ENCODE measurements at places on chromosomes 16 and 17.

GRCh38 chr17:5035315-5035714, at the start of gene SLC52A1:
Gene SLC52A1 (minus strand): TSS chr17:5035426. CDS start chr17:5034606, 820 bp downstream.
- DNase-seq = no peak

GRCh38 chr17:73498886-73499554, 145.2 kb downstream of the SDK2 start:
- no peak for DNase-seq

GRCh38 chr16:84308120-84308519, 13.4 kb downstream of the WFDC1 start:
- DNase-seq = peak; percentile 21

DNA sequence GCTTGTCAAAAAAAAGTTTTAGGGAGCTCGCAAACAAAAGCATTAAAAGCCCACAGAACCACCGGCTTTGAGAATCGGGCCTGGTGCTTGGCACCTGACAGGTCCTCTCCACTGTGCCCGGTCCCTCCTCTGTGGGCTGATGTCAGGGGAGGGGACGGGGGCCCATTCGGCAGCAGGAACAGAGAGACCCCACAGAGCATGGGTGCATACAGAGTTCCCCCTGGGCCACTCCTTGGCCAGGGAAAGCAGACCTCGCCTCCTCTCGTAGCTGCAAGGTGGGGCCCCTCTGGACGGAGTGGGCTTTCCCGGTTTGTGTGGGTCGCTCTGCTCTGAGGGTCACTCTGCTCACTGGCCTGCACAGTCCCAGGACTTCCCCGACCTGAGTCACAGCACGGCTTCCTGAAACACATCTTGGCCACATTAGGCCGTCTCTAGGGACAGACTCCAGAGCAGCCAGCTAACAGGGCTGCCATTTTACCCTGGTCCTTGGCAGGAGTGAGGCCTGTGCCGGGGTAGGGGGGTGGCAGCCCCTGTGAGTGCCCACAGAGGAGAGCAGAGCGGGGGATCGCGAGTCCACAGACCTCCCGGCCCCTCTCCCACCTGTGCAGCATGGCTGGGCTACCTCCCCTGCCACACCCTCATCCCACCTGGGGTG, 11.1 kb downstream of the CBFA2T3 start:
- no peak for DNase-seq

GRCh38 chr17:66837885-66838665, 3.2 kb downstream of the CACNG5 start:
- DNase-seq = no peak

DNA sequence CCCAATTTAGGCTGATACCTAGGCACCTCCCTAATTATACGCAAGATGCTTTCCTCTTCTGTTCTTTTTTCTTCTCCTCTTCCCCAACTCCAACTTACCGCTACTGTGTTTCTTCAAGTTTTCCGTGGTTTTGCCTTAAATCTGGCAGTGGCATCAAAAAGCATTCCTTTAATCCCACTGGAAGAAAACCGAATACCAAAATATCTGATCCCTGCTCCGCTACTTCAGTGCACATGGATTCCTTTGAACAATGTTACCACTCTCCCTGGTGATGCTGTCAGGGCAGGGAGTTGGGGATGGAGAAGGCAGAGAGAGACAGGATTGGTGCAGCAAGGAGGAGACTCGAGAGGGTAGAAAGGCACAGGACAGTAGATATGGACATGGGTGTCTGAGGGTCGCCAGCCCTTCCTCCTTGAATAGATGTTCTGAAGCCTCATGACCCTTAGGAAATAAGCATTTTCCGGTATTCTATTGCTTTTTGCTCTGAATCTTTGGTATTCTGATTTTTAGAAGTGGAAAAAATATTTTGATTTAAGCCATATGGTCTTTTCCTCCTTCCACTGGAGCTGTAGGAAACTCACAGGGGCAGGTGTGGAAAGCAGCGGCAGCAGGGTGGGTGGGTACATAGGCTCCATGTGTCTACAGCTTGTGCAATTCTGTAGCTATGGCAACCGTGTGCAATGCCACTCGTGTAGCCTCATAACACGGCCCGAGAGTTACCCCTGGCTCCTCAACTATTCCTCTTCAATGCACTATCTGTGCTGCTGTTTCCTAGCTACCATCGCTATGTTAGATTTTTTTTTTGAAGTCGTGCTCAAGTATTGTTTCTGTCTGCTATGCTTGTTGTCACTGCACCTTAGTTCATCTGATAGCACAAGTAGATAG, 32.3 kb upstream of the TANC2 start:
- no peak for DNase-seq

GRCh38 chr16:53893731-53894435, 189.9 kb downstream of the FTO start:
- no peak for DNase-seq

DNA sequence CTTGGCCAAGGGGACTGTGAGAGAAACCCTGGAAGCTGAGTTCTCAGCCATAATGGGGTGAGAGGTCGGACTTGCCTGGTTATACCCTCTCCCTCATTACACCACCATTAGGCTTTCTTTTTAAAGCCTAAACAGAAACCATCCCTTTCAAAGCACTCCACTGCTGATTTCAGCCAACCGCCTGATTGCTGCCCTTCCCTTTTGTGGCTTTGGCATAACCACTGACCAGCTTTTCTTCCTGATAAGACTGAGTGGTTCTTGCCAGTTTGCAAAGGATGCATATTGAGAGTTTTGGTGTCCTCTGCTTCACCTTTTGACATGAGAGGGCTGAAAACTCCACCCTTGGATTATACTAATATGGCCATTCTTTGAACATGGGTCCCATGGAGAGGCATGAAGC, 308.2 kb upstream of the GOT2 start:
- DNase-seq = no peak

GRCh38 chr16:1793578-1794220, at the start of gene IGFALS:
Gene IGFALS (minus strand): TSS chr16:1793705. CDS start chr16:1793652, 53 bp downstream.
- no peak for DNase-seq

- DNase-seq = no peak
Observed at GRCh38 chr17:38558728-38559050, 47.1 kb downstream of the SRCIN1 start.

- DNase-seq = no peak
Observed at GRCh38 chr16:57179215-57179828, 6.5 kb downstream of the PSME3IP1 start.

DNA sequence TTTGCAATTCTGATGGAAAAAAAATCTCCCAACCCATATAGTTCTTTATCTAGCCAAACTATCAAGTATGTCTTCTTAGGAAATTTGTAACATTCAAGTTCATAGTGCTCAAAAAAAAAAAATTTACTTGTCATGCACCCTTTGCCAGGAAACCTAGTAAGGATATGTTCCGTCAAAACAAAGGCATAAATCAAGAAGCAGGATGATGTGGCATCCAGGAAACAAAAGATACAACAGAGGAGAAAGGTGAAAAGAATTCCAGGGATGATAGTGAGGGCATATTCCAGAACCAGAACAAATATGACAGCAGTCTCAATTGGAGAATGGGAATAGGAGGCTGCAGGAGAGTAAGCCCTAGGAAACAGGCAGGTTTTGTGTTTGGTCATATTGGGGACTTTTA, 104.6 kb downstream of the SPAG9 start:
- DNase-seq = no peak

DNA sequence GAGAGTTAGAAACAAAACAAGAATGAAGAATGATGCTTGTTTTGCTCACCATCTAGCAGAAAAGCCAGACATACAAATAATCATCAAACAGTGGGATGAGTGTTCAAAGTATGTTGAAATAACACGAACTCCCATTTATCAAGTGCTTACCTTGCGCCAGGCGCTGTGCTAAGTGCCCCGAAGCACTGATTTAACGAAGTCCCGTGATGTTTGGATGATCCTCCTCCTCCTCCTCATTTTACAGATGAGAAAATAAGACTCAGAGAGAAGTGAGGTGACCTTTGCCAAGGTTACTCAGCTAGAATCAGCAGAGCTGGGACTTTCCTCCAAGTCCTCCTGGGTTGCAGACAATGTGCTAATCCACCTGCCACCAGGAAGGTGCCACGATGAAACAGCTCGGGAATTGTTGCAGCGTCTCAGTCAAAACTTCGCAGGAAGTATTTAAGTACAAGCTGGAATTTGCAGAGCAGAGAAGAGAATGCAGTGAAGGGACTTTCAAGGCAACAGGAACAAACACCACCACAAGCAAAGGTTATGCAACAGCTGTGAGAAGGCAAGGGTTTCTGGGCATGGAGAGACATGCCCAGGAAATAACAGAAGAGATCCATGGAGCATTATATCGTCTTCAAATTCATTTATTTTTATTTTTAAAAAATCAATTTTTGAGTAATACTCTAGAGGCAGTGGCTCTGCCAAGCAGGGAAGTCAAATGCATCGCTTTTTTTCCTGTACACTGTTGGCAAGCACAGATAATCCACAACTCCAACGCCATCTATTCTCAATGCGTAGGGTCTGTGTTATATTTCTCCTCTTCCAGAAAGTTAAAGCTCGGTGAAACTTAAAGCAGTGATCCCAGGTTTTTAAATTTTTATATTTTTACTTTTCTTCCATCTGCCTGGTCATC, 11.1 kb downstream of the PRCD start:
- DNase-seq = no peak

DNA sequence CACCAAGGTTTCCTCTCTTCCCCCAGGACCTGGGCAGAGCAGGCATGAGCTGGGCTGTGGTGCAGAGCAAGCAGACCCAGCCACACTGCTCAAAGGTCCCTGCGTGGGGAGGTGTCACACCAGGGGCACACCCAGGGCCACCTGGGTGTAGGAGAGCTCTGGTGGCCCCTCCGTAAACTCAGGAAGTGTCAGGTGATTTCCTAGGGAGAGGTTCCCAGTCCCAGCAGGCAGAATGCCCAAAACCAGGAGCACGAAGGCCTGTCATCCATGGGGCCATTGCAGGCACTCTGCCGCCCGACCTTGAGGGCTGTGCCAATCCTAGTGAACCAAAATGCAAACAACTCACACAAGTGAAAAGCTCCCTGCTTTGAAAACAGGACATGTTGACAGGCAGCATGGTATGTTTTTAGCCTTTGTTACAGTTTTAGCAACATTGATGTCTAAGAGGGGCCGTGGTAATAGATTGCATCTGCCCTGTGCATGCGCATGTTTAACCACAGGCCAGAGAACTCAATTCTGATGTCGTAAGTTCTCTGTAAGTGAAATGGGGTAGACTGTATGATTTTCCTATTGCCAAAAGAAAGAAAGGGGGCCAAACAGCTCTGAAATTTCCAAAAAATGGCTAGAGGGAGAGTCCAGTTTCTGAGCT, 21.3 kb downstream of the CIBAR2 start:
- DNase-seq = no peak

- no peak for DNase-seq
Observed at GRCh38 chr16:100989-101388, 23.0 kb downstream of the MPG start.

GRCh38 chr17:2087597-2088211, 32.8 kb downstream of the HIC1 start:
- peak; percentile 26 for DNase-seq

DNA sequence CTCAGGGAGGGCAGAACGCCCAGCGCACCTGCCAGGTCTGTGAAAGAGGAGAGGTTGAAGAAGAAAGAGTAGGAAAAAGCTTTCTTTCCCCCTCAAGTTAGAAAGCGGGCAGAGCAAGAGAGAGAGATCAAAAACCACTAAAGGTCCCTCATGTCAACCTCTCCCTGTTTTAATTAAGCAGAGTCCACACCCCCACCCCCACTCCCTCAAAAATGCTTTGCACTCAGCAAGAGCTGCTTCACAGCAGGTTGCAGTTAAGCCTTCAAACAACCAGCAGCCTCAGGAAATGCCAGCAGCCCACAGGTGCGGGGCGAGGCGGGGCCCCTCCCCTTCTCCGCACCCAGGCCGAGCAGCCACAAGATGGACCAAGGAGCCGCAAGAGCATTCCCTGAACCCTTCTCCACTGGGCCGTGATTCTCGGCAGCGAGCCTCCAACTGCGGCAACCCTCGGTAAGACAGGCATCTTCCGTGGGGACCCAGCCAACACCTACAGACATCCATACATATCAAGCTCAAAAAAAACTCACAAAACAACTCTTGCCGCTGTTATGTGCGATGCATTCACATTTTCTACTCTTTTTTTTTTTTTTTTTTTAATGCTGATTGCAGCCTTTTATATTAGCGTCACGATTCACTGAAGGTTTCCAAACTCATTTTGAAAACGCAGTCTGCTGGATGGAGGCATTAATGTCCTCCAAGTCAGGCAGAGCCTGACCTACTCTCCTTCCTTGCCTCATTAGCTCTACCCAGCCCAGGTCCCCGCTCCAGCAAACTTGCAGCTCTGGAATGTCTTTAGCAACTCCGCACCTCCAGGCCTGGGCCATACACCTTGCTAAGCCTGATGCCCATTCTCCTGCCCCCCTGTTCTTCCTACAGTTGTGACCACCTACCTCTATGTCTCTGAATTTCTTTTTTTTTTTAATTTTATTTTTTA, 66.1 kb downstream of the AXIN2 start:
- no peak for DNase-seq

GRCh38 chr17:82252511-82253178, 20.9 kb downstream of the CSNK1D start:
- DNase-seq = no peak

DNA sequence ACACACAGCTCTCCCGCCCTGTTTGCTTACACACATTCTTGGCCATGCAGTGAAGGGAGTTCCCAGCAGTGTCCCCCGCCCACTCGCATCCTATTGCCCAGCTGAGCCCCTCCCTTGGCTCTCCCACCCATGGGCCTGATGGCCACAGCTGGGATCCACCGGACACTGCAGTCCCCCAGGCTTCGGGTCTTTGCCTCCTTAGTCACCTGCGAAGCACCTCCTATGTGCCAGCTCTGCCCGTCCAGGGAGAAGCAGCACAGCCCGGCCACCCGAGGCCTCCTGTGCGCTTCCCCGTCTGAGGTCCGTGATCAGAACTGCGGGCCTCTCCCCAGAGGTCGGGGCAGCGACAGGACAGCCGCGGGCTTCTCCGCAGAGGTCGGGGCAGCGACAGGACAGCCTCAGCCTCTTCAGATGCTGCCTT, 136.9 kb downstream of the BANP start:
- DNase-seq = no peak

GRCh38 chr16:50731130-50731988, 10.5 kb upstream of the CYLD start:
- no peak for DNase-seq

- no peak for DNase-seq
Observed at GRCh38 chr16:77288222-77288621, 89.0 kb downstream of the SYCE1L start.

- no peak for DNase-seq
Observed at GRCh38 chr17:18974407-18975149, 22.6 kb downstream of the SLC5A10 start.

- DNase-seq = no peak
Observed at GRCh38 chr17:75094871-75095399, 7.2 kb downstream of the SLC16A5 start.

GRCh38 chr17:40621578-40621977, 26.0 kb downstream of the SMARCE1 start:
- no peak for DNase-seq

GRCh38 chr17:59298521-59298920, 32.9 kb upstream of the YPEL2 start:
- no peak for DNase-seq

Measured in T-helper 2 cell (primary cell).